ENCODE measurements at places on chromosomes 3 and 15.

GRCh38 chr15:33243869-33244268, 49.4 kb upstream of the FMN1 start:
- DNase-seq = no peak

DNA sequence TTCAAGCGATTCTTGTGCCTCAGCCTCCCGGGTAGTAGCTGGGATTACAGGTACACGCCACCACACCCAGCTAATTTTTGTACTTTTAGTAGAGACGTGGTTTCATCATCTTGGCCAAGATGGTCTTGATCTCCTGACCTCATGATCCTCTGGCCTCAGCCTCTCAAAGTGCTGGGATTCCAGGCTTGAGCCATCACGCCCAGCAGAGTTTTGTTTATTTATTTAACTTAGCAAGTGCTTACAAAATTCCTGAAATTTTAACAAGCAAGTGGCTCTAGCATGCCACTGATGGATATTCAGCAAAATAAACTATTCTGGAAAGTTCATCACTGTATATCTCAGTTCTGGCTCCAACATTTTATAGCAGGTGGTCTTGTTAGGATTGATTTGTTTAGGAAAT, 585.9 kb downstream of the OTOL1 start:
- no peak for DNase-seq

DNA sequence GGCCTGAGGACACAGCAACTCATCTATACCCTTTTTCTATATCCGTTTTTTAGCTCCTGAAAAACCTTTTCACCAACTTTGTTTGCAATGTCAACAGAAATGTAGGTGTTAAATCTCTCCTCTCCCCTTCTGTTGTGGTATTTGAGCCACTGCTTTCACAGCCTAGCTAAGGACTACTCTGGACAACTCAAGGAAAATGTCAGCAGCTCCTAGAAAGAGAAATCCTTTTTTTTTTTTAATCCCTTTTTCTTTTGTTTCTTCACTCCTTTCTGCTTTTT, 176.6 kb downstream of the KLHL25 start:
- DNase-seq = no peak

DNA sequence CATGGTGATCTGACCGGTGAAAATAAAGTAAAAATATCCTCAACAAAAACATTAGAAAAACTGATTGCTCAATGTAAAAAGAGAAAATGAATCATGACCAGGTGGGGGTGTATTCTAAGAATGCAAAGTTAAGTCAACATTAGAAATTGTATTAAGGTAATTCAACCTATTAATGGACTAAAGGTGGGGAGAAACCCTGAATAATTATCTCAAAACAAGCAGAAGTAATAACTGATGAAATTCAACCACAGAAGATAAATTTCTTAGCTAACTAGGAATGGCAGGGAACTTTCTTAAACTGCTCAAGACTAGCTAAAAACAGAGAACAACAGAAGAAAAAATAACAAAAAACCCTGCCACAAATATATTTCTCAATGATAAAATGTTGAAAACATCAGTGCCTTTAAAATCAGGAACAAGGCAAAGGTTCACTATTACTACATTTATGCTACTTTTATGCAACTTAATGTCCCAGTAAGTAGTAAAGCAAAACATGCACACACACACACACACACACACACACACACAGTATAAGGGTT, 204.4 kb upstream of the THBS1 start:
- DNase-seq = no peak

- DNase-seq = no peak
These were observed 47.6 kb downstream of the IL16 start for GRCh38 chr15:81244306-81244705.

GRCh38 chr3:11637901-11638458, 5.7 kb downstream of the VGLL4 start:
- DNase-seq = no peak

- DNase-seq = no peak
These were observed 72.2 kb downstream of the SMAD6 start for GRCh38 chr15:66774001-66774814.
